Neural crest cell (in vitro differentiated cells): ENCODE measurements at places on chromosomes 5 and 9.

GRCh38 chr5:175693741-175694140 lies 35.9 kb downstream of the HRH2 start:
- DNase-seq: no peak

GRCh38 chr5:135553688-135554462 lies 18.1 kb upstream of the NEUROG1 start:
- DNase-seq: no peak

DNA sequence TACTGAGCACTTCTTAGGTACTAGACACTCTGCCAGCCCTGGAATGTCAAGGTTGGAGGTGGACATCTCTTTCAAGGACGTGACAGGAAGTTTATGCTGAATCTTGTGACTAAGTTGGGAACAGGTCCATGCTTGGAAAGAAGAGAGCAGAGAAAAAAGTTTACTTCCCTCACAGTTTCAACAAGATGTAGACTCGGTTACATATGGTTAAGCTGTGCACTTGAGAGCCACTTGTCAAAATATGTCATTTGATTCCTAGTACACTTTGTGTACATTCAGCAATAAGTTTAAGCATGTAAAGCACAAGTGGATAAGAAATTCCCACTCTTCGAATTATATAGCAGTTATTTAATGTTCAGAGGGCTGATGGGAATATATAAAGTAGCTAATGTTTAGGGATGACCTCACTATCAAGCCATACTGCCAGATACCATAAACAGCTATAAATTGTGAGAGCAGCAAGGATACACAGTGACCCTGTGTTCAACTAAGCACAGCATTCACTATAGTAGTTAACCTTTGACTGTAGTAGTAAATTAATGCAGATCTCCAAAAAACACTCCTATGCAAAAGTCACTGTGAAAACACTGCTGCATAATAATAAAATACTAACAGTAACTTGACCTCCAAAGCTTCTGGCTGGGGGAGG lies 1944.6 kb upstream of the WWC1 start:
- no peak for DNase-seq

DNA sequence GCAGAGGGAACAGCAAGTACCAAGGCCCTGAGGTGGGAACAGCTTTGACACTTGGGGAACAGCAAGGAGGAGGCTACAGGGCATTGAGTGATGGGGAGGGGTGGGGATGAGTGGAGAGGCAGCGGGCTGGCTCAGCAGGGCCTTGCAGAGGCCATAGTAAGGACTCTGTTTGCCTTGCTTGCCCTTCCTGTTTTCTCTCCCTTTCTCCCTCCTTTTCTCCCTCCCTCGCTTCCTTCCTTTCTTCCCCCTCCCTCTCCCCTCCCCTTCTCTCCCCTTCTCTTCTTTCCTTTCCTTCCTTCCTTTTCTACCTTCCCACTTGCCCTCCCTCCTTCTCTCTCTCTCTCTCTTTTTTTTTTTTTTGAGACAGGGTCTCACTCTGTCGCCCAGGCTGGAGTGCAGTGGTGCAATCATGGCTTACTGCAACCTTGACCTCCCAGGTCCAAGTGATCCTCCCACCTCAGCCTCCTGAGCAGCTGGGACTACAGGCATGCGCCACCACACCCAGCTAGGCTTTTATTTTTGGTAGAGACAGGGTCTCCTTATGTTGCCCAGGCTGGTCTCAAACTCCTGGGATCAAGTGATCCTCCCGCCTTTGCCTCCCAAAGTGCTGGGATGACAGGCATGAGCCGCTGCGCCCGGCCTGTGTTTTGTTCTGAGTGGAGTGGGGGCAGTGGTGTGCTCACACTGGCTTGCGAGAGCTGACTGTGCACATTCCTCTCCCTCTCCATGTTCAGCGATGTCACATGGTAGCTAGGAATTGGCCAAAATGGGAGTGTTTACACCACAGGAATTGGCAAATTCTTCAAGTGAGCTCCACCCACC lies 17.1 kb downstream of the IER5L start:
- no peak for DNase-seq

DNA sequence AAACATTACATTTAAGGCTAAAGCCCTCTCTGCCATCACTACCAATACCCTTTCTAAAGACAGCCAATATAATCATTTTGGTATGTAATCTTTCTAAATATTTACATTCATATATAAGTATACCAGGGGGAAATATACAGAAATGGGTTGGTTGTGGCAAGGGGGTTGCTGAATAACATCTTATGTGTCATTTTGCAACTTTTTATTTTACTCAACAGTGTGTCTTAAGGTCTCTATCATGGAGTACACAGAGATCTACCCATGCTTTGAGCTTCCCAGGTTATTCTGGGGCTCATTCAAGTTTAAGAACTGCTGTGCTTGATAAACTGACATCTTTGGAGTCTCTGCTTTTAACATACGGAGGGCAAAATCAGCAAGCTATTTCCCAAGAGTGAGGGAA lies 7.4 kb upstream of the FAT2 start:
- no peak for DNase-seq

- DNase-seq: no peak
These were observed 53.8 kb upstream of the SNX2 start for GRCh38 chr5:122721127-122721526.

DNA sequence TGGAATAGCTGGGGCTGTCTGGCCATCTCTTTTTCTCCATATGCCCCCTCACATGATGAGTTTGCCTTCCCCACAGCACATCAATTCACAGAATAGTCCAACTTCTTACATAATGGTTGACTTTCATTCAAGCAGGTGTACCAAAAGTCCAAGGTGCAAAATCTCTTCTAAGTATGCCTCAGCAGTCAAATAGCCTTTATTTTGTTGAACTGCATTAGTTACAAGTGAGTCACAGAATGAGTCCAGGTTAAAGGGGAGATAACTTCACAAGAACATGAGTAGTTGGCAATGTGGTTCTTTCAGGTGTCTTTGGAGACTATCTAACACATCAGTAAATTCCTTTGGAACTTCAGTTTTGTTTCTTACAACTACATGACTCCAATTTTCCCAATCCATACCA lies 672.5 kb downstream of the PRELID2 start:
- DNase-seq: no peak

GRCh38 chr5:137486707-137487106 lies 12.4 kb downstream of the SPOCK1 start:
- no peak for DNase-seq

- DNase-seq: no peak
These were observed 1.1 kb downstream of the PTGER4 start for GRCh38 chr5:40680741-40681362.

- DNase-seq: no peak
These were observed 124.3 kb upstream of the SLC12A2 start for GRCh38 chr5:127959152-127959764.

DNA sequence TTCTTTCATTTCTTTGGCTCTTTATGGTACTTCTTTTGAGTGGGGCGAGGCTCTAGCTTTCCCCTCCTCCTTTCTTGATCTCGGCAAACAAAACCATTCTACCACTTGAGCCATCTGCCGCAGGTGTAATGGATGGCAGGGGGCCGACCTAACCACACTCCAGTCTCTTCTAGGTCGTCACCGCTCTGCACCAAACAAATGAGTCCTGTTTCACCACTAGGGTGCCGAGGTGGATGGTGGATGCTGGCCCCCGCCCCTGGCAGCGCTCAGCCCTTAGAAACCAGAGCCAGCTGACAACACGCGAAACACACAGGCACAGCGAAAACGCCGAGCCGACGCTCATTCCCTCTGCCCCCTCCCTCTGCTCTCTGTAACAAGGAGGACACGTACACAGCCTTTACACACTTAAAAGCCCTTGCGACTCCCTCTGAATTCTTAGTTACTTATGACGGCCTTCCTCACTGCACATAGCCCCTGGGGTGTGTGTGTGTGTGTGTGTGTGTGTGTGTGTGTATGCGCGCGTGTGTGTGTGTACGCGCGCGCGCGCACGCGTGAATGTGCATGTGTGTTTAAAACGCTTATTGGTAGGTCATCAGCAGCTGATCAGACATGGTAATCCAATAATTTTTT lies 199.4 kb downstream of the MEF2C start:
- DNase-seq: no peak

- no peak for DNase-seq
These were observed 14.5 kb downstream of the SH2D3C start for GRCh38 chr9:127763918-127764384.

DNA sequence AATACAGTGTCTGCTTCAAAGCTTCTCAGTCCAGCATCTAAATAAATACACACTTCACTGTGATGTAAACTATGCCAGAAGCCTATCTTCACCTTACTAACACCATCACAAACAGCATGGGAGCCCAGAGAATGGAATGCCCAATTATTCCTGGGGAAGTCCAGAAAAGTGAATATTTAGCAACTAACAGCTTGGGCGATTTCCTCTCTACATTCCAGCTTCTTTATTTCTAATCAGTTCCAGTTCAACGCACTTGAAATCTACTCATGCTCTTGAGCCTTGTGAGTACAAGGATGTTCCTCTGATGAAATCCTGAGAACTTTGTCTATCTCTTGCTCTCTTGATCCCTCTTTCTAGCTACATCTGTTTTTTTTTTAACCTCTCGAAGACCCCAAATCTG lies 100.4 kb upstream of the C9orf72 start:
- no peak for DNase-seq

DNA sequence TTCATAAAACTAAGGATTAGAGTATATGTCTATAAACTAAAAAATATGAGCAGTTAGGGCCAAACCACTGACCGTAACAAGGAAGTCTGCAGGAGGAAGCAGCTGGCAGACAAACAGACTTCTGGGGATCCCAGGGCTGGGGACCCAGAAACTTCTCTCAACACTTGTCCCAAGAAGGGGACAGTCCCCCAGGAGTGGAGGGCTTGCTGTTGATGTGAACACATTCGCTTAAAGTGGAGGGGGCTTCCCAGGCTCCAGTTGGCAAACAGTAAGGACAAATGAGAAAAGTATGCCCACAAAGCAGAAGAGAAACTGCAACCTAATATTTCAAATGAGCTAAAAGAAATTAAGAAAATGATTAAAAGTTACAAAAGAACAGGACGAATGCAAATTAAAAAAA lies 83.7 kb downstream of the PDE8B start:
- no peak for DNase-seq

GRCh38 chr5:114325541-114325940 lies 36.3 kb upstream of the KCNN2 start:
- DNase-seq: no peak

DNA sequence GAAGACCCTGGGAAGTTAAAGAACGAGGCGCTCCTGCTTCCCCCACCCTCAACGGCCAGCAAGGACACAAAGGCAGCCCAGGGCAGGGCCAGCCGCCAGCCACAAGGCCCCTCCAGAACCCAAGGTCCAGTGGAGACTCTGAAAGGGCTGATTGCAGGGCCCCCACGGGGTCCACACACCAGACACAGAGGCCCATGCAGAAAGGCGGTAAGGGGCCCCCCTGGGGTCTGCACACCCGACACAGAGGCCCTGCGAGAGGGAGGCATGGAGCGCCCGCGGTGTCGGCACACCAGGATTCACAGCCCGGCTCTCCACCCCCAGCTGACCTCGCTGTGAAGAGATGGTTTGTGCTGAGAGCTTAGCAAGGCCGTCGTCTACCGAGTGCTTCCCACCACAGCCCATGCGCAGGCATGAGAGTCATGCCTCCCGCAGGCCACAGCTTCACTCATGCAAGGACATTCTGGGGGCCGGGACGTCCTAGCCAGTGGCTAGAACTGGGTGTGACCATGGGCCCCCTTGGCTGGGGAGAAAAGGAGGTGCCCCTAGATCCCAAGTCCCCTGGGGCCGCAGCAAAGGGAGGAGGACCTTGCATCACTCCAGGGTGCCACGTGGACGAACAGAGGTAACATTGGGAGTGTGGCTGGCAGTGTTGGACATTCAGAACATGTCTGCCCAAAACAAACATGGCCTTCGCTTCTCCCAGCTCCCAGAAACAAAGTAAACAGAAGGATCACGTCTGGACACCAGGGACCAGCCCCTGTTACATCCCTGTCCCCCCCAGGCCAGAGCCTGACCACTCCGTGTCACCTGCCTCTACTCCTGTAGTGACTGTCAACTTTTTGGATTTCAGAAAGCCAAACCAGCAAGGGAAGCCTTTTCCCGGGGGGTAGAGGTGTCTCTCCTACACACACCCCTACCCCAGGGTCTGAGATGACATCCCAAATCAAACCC lies 9.8 kb downstream of the BRD3 start:
- no peak for DNase-seq

- no peak for DNase-seq
These were observed 57.9 kb downstream of the MACROH2A1 start for GRCh38 chr5:135341016-135341666.

GRCh38 chr9:93869088-93869487 lies 86.1 kb downstream of the BARX1 start:
- DNase-seq: no peak

DNA sequence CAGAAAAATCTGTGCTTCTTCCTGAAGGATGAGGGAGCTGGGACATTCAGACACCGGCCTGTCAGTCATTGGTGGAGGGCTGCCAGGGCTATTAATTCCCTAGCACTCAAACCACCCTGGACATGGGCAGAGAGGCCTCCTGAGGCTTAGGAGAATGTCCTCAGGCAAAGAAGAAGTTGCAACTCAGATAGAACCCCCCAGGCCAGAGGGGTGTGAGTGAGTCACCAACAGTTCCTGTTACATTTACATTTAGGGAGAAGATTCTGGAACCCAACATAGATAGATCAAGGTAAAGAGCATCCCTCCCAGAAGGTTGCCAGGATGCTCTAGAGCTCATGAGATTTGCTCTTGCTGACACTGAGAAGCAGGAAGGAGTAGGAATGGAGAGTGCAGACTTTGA lies 29.2 kb upstream of the SYK start:
- no peak for DNase-seq

- DNase-seq: no peak
These were observed 29.7 kb downstream of the SLC28A3 start for GRCh38 chr9:84310883-84311282.

DNA sequence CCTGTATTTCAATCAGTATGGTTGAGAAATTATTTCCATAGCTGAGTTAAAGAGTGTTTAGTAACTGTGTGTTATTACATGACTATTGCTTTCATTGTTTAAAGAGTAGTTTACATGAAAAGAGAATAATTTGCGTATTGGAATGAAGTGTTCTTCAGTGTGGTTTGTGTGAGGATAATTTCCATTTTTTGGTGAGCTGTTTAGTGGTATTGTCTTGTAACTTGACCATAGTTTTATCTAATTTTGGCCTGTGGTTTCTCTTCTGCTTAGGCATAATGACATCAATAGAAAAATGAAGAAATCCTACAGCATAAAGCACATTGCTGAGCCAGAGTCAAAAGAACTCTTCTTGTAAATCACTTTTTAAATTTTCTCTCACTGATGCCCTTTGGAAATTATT lies 151.2 kb downstream of the SNCAIP start:
- DNase-seq: no peak

- no peak for DNase-seq
These were observed 7.8 kb upstream of the ANKH start for GRCh38 chr5:14879393-14879792.

DNA sequence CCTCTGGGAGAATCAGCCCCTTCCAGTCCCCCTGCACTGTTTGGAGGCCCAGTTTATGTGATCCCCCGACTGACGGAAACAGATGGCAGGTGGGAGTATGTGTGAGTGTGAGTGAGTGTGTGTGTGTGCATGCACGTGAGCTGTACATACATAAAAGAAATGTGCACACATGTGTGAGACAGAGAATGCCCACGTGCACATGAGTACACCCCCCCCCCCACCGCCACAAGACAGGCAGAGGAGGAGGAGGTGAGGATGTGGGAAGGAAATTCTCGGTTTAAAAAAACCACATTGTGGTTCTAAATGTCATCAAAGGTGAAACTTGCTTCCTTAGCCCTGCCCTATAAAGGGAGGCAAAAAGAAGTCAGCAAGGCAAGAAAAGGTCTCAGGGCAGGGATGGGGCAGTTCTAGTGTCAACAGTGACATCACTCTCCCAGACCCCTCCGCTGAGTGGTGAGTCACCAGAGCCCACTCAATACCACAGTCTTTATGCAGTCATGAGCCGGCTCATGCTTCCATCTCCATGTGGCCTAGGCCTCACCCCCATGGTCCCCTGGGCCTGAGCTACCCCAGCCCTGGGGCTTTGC lies 79.2 kb upstream of the HSPA9 start:
- no peak for DNase-seq
